Activated naive CD8-positive, alpha-beta T cell treated with anti-CD3 and anti-CD28 coated beads, Interleukin-2, amount 10 ng/mL, durations not matched to agents 7 days and 5 days (primary cell): ENCODE measurements at places on chromosomes 5 and 9.

- DNase-seq: no peak
These were observed 6.1 kb upstream of the PRUNE2 start for GRCh38 chr9:76911971-76912370.

DNA sequence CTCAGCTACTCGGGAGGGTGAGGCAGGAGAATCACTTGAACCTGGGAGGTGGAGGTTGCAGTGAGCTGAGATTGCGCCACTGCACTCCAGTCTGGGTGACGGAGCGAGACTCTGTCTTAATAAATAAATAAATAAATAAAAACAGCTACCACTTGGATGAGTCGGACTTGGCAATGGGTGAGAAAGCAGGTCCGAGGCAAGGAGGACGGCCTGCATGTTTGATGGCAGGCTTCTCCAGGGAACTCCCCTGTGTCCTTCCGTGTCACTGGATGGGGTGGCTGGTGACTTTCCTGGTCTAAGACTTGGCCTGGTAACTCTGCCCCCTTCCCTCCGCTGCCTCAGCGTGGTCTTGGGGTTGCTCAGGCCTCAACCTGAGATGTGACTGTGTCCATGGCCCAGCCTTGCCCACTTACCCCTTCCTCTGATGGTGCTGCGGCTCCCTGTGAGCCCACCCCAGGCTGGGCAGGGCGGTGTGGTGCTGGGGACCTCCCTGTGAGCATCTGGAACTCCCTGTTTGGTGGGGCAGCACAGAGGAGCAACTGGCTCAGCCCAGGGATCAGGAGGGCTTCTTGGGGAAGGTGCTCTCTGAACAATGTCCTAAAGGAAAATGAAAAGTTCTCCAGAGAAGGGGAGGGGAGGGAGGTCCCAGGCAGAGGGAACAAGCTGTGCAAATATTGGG lies 62.5 kb upstream of the PSD2 start:
- no peak for DNase-seq

DNA sequence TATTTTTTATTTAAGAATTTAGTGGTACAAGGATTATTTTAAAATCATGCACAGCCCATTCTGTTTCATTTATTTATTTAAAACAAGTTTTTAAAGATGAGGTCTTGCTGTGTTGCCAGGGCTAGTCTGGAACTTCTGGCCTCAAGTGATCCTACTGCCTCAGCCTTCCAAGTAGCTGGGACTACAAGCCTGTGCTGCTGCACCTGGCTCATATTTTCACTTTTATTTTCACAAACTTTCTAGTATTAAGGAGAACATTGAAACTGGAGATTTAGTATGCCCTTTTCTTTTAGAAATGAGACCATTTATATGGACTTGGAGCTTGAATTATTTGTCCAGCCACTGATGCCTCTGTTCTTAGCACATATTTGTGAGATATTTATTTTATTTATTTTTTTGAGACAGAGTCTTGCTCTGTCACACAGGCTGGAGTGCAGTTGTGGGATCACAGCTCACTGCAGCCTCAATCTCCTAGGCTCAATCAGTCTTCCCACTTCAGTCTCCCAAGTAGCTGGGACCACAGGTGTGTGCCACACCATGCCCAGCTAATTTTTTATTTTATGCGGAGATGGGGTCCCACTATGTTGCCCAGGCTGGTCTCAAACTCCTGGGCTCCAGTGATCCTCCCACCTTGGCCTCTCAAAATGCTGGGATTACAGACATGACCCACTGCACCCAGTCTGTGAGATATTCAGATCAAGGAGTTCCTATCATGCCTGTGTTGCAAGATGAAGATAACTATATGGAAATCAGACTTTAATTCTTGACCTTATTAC lies 7.4 kb downstream of the DMXL1 start:
- no peak for DNase-seq

DNA sequence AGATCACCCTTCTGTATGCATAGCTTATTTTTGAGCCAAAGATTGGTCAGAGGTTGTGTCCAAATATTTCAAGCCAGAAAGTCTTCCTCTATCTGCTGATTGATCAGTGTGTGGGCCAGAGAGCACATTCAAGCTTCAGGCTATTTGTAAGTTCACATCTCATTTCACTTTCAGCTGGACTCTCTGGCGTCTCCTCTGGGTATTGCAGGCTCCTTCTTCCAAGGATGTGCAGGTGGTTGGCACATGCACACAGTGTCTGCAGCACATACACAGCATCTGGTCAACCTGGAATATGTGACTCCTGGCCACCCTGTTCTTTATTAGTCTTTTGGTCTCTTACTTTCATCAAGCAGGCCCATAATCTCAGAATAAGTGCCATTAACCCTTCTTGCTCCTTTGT lies 516.1 kb downstream of the ANXA1 start:
- no peak for DNase-seq

- DNase-seq: no peak
These were observed 8.5 kb upstream of the C9orf72 start for GRCh38 chr9:27581826-27582225.

GRCh38 chr5:129496864-129497595 lies 36.9 kb downstream of the ADAMTS19 start:
- DNase-seq: no peak

DNA sequence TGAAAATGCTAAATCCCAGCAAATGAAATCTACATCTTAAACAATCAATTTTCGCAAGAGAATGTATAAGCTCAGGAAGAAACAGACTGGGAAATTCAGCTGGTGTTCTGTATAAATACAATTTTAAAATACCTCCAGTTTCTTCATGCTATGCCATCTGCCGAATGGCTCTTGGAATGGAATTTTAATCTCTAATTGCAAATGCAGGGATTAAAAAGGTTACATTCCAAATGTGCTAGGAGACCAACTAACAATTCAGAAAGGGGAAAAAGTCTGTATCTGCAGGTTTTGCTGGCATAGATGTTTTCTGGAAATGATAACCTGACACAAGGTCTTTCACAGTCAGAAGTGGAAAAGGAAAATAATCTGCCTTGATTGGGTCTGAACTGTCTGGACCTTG lies 379.7 kb downstream of the MAT2B start:
- no peak for DNase-seq

GRCh38 chr9:37239224-37239859 lies 119.0 kb downstream of the ZCCHC7 start:
- DNase-seq: no peak

- no peak for DNase-seq
These were observed 84.8 kb downstream of the DAP start for GRCh38 chr5:10676224-10676623.

DNA sequence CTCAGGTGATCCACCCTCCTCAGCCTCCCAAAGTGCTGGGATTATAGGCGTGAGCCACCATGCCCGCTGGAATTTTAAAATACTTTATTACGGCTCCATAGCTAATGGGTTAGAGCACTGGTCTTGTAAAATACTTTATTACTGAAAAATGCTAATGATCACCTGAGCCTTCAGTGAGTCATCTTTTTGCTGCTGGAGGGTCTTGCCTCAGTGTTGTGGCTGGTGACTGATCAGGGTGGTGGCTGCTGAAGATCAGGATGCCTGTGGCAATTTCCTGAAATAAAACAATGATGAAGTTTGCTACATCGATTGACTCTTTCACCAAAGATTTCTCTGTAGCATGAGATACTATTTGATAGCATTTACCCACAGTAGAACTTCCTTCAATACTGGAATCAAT lies 26.0 kb upstream of the GNE start:
- DNase-seq: no peak

DNA sequence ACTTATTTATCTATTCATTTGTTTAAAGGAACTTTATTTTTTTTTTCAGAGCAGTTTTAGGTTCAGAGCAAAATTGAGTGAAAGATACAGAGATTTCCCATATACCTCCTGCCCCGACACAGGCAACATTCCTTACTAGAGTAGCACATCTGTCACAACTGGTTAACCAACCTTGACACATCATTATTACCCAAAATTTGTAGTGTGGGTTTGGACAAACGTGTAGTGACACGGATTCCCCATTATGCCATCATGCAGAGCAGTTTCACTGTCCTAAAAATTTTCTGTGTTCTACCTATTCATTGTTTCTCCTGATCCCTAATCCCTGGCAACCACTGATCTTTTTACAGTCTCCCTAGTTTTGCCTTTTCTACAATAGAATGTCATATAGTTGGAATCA lies 57.3 kb upstream of the LHFPL2 start:
- no peak for DNase-seq

- no peak for DNase-seq
These were observed 93.7 kb downstream of the LHX2 start for GRCh38 chr9:124105266-124105665.

GRCh38 chr9:133107961-133108793 lies 12.9 kb downstream of the RALGDS start:
- no peak for DNase-seq

GRCh38 chr5:30991462-30991861 lies 202.0 kb upstream of the CDH6 start:
- no peak for DNase-seq

DNA sequence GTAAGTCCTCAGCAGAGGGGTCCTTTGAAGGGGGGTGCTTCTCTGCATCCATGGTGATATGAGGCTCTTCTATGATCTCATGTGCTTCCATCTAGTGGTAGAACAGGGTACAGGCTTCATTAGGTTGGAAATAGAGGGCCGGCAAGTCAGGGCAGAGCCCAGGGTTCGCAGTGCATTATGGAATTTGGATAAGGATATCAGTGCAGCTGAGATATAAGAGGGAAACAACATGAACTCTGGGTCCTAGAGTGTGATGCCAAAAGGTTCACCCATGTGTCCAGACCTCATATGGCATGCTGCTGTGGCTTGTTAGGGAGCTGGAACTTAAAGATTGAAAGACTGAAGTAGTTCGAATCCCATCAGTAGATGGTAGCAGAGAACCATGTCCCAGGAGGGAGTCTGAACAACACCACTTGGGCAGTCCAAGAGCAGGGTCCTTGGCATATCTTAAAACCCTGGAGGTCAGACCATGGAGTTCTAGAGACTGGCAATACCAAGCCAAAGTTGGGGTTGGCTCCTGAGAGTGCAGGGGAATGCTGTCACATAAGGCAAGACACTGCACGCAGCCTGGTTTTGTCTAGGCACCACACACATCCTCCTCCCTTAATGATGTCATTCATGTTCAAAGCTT lies 2.3 kb downstream of the FAM221B start:
- DNase-seq: no peak

DNA sequence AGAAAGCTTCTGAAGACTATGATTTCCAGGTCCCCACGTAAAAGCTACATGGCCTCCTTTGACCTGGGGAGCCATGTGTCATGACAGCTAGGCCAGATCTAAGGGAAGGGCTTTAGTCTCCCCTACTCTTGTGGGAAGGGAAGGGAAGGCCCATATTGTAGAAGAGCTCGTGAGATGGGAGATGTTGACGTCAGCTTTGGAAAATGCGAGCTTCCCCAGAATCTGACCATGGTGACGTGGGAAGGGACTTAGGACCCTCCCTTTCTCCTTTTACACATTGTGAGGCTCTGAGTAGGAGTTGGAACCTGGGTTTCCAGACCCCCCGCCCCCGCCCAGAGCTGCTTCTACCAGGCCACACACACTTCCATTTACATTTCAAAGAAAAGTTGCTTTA lies 165.5 kb downstream of the SYK start:
- DNase-seq: no peak

GRCh38 chr9:122220673-122221182 lies 8.0 kb downstream of the LHX6 start:
- DNase-seq: no peak

DNA sequence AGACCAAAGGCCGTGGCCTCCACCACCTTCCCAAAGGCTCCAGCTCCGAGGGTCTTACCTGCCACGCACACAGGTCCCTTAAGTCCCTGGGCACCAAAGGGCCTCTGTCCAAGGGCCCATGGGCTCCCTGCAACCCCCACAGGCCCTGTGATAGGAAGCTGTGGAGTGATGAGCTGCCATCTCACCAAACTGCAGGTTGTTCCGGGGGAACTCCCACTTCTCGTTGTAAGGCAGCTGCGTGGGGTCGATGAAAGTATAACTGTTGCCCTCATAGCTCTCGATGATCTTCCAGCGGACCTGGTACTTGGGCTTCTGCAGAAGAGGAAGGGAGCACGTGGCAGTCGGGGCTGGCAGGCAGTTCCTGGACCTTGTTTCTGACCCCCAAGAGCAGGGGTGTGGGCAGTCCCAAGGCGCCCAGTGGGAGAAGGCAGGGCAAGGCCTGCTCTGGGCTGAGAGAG lies 24.8 kb downstream of the CSF1R start:
- DNase-seq: no peak

DNA sequence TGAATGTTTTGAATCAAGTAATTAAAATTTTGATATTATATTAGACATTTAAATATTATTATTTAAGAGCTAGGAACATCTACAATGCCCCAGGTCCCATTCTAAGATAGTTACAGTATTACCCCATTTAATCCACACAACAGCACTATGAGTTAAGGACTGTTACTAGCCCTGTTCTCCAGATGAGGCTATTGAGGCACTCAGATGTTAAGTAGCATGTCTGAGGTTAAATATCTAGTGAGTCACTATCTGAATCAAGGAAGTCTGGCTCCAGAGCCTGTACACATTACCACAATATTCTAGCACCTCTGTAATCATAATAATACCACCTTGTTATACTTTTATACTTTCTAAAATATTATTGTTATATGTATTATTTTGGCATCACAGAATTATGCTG lies 304.6 kb downstream of the PDE4D start:
- DNase-seq: no peak

DNA sequence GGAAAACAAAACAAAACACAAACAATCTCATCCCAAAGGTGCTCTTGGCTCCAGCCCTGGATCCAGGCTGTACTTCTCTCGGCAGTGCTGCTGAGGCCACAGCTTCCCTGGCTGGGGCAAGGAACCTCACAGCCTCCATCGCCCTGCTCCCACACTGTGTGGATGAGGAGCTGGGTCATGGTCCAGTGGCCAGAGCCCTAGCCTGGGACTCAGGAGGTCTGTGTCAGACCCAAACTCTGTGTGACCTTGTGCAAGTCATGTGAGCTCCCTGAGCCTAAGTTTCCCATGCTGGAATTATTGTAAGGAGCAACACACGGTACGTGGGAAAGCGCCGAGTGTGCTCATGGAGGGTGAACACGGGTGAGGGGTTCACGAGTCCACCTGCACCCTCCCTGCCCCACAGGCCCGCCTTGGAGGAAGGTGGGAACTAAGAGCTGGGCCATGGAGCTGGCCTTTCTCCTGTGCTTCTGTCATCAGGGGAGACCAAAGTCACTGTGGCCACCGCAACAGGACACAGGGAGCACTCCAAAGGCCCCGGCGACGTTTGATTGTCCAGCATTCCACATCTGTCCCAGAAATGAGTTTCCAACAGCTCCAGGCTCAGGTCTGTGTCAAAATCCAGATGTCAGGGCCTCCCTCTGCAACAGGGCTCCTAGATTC lies 26.2 kb upstream of the SMU1 start:
- no peak for DNase-seq

DNA sequence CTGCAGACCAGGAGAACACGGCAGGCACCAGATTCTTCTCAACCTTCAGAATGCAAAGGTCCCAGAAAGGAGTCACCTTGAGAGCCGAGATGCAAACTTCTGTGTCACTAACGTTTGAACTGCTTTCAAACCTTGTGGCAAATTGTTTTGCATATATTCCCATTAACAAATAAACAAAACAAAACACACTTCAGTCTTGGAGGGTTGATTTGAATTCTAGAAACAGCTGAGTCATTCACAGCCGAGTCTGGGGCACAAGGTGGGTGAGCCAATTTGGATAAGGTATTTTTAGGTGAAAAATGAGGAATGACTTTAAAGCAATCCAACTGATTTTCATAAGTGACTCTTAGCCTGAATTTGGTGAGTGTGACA lies 38.8 kb upstream of the ANKRD33B start:
- no peak for DNase-seq

- DNase-seq: no peak
These were observed 73.4 kb upstream of the MELK start for GRCh38 chr9:36499174-36499890.

GRCh38 chr9:94664801-94665200 lies 25.5 kb upstream of the FBP1 start:
- DNase-seq: no peak
